IPS DF 19.7 (cell line): ENCODE measurements at places on chromosomes 11 and 22.

- no peak for DNase-seq
Observed at GRCh38 chr22:49156662-49157285, 670.9 kb downstream of the BRD1 start.

GRCh38 chr11:93843906-93844305, 6.5 kb downstream of the VSTM5 start:
- DNase-seq = no peak

GRCh38 chr11:113730887-113731726, 25.0 kb upstream of the TMPRSS5 start:
- no peak for DNase-seq

GRCh38 chr22:24284747-24285203, 14.1 kb downstream of the SPECC1L start:
- DNase-seq = no peak

DNA sequence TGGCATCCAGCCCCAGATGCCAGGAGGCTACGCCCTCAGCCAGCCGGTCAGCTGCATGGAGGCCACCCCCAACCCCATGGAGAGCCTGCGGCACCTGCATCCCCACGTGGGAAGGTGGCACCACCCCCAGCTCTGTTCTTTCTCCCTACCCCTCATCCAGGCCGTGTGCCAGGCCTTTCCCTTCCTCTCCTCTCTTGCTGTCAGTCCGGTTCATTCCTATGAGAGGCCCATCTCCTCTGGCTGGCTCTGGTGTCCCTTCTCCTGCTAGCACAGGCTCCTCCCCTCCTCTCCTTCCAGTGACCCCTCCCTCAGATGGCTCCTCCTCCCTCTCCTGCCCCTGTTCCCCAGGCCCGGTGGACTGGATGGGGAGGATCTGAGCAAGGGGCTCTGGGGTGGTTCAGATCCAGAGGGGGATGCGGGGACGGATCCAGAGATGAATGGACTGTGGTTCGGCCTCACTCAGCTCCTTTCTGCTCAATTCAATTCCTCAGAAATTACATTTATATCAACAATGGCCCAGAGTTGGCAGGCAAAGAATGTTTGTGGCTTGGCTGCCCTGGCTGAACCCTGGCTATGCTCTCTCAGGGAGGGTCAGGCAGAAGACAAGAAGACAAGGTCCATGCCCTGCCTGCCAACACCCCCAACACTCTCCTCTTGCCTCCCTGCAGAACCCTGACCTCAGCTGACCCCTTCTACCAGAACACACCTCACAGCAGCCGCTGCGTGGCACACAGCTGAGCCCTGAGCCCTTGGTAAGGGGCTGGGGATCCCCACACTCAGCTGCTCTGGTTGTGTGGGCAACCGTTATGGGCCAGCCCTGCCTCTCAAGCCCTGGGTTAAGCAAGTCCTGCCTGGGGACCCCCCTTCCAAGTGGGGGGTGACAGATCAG, 18.5 kb upstream of the LRRC10B start:
- DNase-seq = no peak

DNA sequence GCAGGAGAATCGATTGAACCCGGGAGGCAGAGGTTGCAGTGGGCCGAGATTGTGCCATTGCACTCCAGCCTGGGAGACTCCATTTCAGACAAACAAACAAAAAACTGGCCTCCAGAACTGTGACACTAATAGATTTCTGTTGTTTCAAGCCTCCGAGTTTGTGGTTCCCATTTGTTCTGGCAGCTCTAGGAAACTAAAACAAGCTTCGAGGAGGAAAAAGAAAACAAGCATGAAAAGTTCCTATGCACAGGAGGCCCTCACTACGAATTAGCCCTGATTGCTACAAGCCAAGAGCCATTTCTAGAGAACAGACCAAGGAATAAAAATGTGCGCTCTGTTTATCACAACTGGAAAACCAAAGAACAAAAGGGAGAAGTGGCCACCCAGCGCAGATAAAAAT, 47.8 kb upstream of the SHANK2 start:
- DNase-seq = no peak

- peak; percentile 28 for DNase-seq
Observed at GRCh38 chr22:27980424-27981148, 61.5 kb upstream of the PITPNB start.

GRCh38 chr22:27452245-27452644, 349.3 kb downstream of the MN1 start:
- DNase-seq = no peak

DNA sequence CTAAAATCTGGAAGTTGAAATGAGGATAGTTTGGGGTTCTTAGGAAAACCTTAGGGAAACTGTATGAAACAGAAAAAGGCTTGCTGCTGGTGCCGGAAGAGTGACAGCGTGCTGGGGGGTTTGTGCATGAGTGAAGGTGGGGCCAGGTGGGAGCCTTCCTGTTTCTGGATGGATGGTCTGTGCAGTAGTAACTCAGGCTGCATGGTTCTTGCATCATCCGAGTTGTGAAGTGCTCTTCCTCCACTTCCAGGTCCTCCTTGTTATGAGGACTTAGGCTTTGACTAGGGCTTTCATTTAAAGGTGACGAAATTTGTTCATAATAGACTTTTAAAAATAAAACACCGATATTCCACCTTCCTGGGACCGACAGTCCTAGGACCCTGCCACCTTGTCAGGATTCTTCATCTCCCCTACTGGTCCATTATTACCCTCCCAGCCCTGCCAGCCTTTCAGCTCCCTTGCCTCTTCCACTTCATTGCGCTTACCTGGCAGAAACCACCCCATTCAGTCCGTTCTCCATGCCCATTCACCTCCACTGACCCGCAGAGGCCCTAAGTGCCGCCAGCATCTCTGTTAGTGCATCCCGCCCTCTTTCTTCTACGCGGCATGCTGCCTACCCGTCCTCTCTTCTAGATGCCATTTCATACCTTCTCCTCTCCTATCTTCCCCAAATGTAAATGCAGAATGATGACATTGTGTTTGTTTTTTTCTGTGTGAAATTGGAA, 47.3 kb downstream of the PPFIA1 start:
- no peak for DNase-seq

DNA sequence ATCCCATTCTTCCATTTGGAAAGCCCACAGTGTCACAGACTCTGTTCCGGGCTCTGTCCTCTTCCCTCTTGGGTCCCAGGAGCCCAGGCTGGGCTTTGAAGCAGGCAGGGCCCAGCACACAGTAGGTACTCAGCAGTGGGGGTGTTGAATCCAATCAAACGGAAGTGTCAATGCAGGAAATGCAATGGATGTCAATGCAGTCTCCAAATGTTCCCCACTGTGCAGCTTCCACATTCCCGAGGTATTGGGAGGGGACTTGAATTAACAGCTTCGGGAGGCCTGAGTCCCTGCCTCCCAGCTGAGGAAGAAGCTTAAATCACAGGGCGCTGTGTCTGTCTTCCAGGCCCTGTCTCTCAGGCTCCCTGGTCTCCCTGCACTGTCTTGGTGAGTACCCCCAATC, 21.8 kb upstream of the SMIM35 start:
- DNase-seq = peak; percentile 40

DNA sequence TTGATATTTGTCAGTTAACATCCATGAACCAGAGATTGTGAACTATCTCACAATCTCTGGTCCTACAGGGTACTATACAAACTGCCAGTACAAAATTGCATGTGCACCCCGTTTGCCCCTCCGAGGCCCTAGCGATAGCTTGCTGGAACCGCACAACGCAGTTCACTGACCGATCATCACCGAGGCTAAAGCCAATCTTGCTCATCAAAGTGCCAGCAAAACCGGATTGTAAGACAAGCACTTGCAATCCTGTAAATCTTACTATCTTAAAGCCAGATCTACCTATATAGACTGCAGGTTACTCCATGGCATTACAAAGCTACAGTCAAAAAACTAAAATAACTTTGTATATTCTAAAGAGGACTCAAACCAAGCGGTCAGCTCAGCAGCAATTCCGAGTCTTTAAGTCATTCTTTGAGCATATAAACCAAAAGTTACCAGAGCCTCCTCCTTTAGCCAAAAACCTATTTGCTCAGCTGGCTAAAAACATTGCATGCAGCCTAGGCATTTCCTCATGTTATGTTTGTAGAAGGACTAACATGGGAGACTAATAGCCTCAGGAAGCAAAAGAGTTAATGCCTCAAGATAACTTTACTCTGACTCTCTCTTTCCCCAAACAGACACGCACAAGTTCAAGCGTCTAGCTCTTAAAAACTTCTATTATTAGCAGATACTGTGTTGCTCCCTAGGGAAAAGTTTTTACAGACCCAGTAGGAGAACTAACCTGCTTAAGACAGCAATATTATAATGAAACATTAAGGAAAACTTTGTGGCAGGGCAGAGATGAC, 30.7 kb upstream of the CPT1A start:
- no peak for DNase-seq

DNA sequence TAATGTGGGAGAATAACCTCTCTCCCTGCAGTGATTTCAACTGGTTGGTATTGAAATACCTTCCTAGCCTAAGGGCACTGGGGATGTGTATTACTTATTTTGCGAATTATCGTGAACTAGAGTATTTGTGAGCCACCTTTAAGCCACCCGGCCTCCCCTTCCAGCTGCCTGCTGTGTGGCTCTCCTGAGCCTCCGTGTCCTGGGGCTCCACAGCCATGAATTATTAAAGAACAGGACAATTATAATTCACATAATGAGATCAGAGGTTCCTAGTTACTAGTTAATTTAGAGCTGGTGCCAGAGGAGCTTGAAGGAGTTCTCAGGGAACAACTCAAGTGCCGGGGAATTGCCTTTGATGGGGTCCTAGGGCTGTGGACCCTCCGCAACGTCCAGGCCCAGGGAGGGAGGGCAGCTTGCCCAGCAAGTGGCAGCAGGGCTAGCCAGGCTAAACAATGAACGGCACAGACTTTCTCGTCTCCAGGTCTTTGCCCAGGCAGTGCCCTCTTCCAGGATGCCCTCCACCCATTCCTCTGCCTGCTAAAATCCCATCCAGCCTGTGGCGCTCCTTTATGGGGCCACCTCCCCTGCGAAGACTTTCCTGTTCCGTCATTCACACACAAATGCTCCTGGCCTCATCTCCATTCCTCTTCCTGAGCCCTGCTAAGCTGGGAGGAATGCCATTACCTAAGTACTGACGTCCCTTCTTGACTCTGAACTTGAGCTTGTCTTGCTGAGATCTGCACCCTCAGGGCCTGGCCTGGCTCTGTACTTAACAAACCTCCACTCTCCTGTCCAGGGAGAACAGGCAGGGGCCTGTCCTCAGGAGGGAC, 91.5 kb downstream of the RTL6 start:
- peak; percentile 38 for DNase-seq

DNA sequence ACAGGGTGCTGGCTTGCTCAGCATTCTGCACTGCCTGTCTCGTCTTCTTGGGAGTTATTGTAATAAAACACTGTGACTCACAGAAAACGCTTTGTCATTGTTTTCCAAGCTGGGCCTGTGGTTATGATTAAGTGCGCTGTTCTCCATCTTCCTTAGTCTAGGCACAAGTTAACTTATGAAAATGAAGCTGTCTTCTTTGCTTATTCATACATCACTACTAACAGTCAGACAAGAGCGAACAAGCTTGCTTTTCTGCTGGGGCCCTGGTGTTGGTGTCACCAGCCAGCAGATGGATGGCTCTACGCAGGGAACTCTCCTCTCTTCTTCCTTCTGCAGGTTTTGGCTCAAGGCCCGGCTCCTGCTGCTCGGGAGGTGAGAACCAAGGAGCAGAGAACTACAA, 380.1 kb upstream of the SYN3 start:
- DNase-seq = no peak

GRCh38 chr11:67482275-67482826, 475 bp upstream of the AIP start:
- DNase-seq = no peak

GRCh38 chr11:93143186-93143585, 54.6 kb downstream of the SLC36A4 start:
- no peak for DNase-seq

DNA sequence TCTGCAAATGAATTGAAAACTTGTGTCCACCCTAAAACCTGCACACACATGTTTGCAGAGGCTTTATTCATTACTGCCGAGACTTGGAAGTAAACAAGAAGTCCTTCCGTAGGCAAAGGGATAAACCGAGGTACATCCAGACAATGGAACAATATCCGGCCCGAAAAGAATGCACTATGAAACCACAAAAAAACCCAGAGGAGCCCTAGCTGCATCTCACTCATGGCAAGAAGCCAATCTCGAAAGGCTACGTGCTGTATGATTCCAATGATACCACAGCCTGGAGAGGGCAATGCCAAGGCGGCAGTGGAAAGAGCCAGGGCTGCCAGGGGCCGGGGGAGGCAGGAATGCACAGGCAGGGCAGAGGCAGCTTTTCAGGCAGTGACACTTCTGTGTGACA, 3.2 kb upstream of the MRPL23 start:
- DNase-seq = no peak
